Spinal cord (tissue), 10 donors: ENCODE measurements at places on chromosomes 1 and 21. TPM values are rescaled to one million over a fixed set of nuclear protein-coding genes. Genes with fewer than 3 reads are reported as not detected.
A peak's percentile ranks its signal among the peaks of the same experiment; 100 is the strongest.

The TNFRSF9 gene
- polyA plus RNA-seq, result not detected

The SEMA6C gene
- 34.6 TPM for polyA plus RNA-seq

The DAB1 gene
- 27.9 TPM for polyA plus RNA-seq

The ADAMTSL4 gene
- 2.6 TPM for polyA plus RNA-seq

The SH2D5 gene
- 8.7 TPM for polyA plus RNA-seq

The PDIK1L gene
- polyA plus RNA-seq, result 21.6 TPM

The MEX3A gene
- polyA plus RNA-seq, result 39.3 TPM

The FBXO28 gene
- polyA plus RNA-seq, result 27.2 TPM

The GBP6 gene
- polyA plus RNA-seq, result 0.35 TPM

GRCh38 chr1:30313584-30313983 lies 409.8 kb downstream of the MATN1 start:
- H3K36me3 ChIP-seq, result no peaks in the 10 kb centered on the region
- H3K4me3 ChIP-seq, result no peak overlapping the region
- H3K27me3 ChIP-seq, result no peaks in the 10 kb centered on the region
- peaks cover 5% of the 10 kb centered on the region for H3K4me1 ChIP-seq
- H3K27ac ChIP-seq, result no peak overlapping the region

DNA sequence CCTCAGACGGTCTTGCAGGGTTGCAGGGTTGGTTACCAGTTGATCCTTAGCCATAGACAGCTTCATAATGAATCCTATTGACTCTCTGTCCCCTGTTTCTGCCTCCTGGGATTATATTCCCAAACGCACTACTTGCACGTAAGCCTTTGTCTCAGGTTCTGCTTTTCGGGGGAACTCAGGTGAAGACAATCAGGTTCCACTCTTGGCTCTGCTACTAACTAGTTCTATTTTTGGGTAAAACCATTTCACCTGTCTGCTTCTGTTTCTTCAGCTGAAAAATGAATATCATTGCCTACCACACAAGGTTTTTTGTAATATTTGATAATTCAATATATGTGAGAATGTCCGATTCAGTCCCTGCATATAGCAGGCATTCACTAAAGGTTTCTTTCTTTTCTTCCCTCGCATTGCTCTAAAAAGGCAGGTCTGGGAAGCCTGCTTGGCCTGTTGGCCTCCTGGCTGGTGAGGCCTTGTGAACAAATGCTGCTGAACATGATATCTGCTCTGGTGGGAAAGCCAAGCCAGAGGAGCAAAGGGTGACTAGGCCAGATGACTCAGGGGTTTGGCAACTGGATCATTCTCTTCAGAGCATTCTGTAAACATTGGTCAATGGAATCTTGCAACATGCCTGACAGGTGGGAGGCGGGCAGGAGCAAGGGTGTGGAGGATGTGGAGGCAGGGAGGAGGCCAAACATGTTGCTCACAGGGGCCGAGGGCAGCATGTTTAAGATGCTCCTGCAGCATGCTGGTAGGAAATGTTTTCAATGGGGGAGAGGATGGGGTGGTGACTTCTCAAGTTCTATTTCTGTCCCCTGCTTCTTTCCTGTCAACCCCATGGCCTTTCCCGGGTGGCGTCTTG lies 23.8 kb downstream of the IER5 start:
- H3K36me3 ChIP-seq, result no peaks in the 10 kb centered on the region
- H3K27me3 ChIP-seq, result no peaks in the 10 kb centered on the region
- H3K4me3 ChIP-seq, result no peak overlapping the region

- no peaks in the 10 kb centered on the region for H3K27me3 ChIP-seq
- H3K36me3 ChIP-seq, result no peaks in the 10 kb centered on the region
- no peaks in the 10 kb centered on the region for H3K4me1 ChIP-seq
These were observed 34.0 kb upstream of the HSD17B7 start for GRCh38 chr1:162756523-162756922.

DNA sequence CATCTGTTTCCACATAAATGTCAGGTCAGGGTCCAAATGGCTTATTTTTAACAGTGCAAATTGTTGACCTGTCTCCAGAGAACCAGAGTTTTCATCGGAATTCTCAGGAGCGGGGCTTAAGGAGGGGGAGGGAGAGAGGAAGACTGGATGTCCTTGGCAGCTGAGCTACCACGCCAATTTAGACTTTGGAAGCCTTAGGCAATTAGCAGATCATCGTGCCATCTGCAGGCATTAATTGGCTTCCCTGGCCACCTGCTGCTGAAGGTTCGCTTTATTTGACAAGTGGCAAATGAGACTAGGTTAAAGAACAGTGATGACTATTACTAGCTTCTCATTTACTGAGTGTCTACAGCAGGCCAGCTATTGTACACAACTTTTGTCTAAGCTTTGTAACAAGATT lies 43.7 kb downstream of the HLX start:
- H3K36me3 ChIP-seq, result no peaks in the 10 kb centered on the region
- H3K4me3 ChIP-seq, result no peak overlapping the region
- DNase-seq, result peak; percentile 20
- no peaks in the 10 kb centered on the region for H3K27me3 ChIP-seq
- H3K27ac ChIP-seq, result no peak overlapping the region
- no peaks in the 10 kb centered on the region for H3K4me1 ChIP-seq

GRCh38 chr1:52365071-52365745 lies 797 bp downstream of the CC2D1B start:
- peak overlapping the region; percentile 65 for H3K4me3 ChIP-seq
- H3K27ac ChIP-seq, result peak overlapping the region; percentile 76
- peaks cover 33% of the 10 kb centered on the region for H3K36me3 ChIP-seq
- H3K4me1 ChIP-seq, result peaks cover 28% of the 10 kb centered on the region
- peak; percentile 41 for DNase-seq

- no peaks in the 10 kb centered on the region for H3K36me3 ChIP-seq
- no peak overlapping the region for H3K27ac ChIP-seq
- H3K4me3 ChIP-seq, result no peak overlapping the region
- peaks cover 45% of the 10 kb centered on the region for H3K27me3 ChIP-seq
- DNase-seq, result no peak
These were observed 37.7 kb downstream of the SYF2 start for GRCh38 chr1:25194572-25195020.

DNA sequence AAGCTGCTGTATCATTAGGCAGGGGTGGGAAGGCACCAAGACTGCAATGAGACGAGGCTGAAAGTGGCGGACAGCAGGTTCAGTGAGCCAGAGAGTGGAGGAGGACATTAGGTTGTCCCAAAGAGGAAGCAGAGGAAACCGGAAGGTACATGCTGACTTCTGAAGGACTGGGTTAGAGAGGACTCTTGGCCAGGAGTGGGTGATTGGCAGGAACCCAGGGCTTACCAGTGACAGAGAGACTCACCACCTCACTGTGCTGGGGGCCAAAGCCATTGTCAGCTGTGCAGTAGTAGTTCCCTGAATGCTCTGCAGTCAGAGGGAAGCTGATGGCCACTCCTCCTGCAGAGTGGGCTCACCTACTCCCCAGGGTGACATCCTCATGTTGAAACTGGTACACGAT lies 41.9 kb upstream of the FCRL4 start:
- no peak overlapping the region for H3K4me3 ChIP-seq
- H3K36me3 ChIP-seq, result no peaks in the 10 kb centered on the region
- no peak for DNase-seq
- no peak overlapping the region for H3K27ac ChIP-seq
- no peaks in the 10 kb centered on the region for H3K4me1 ChIP-seq

GRCh38 chr1:201719812-201720521 lies 109.0 kb upstream of the IPO9 start:
- peak overlapping the region; percentile 31 for H3K27ac ChIP-seq
- peaks cover 45% of the 10 kb centered on the region for H3K4me1 ChIP-seq
- no peaks in the 10 kb centered on the region for H3K27me3 ChIP-seq
- no peak overlapping the region for H3K4me3 ChIP-seq
- peaks cover 53% of the 10 kb centered on the region for H3K36me3 ChIP-seq
- no peak for DNase-seq

GRCh38 chr1:160196143-160196542 lies 5.8 kb downstream of the CASQ1 start:
- no peak for DNase-seq
- no peaks in the 10 kb centered on the region for H3K36me3 ChIP-seq
- peaks cover 27% of the 10 kb centered on the region for H3K4me1 ChIP-seq
- no peak overlapping the region for H3K27ac ChIP-seq
- H3K4me3 ChIP-seq, result no peak overlapping the region
- no peaks in the 10 kb centered on the region for H3K27me3 ChIP-seq

DNA sequence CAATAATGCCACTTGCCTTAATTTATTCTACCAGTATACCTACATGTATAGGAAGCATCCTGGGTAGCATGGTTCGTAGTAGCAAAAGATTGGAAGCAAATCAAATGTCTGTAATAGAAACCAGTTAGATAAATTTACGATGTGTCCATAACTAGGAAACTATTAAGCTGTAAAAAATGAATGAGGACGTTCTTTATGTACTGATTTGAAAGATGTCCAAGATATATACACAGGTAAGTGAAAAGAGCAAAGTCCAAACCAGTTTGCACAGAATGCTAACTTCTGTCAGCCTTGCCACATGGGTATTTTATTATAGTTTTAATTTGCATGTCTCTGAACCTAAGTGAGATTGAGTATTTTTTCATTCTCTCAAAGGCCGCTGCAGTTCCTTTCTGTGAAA lies 251.8 kb upstream of the IRF2BP2 start:
- H3K27ac ChIP-seq, result no peak overlapping the region
- H3K36me3 ChIP-seq, result no peaks in the 10 kb centered on the region
- no peak overlapping the region for H3K4me3 ChIP-seq

- H3K36me3 ChIP-seq, result no peaks in the 10 kb centered on the region
- DNase-seq, result no peak
- H3K4me3 ChIP-seq, result no peak overlapping the region
- H3K27me3 ChIP-seq, result no peaks in the 10 kb centered on the region
- H3K27ac ChIP-seq, result no peak overlapping the region
- peaks cover 6% of the 10 kb centered on the region for H3K4me1 ChIP-seq
These were observed 29.9 kb upstream of the DISP1 start for GRCh38 chr1:222784916-222785315.

DNA sequence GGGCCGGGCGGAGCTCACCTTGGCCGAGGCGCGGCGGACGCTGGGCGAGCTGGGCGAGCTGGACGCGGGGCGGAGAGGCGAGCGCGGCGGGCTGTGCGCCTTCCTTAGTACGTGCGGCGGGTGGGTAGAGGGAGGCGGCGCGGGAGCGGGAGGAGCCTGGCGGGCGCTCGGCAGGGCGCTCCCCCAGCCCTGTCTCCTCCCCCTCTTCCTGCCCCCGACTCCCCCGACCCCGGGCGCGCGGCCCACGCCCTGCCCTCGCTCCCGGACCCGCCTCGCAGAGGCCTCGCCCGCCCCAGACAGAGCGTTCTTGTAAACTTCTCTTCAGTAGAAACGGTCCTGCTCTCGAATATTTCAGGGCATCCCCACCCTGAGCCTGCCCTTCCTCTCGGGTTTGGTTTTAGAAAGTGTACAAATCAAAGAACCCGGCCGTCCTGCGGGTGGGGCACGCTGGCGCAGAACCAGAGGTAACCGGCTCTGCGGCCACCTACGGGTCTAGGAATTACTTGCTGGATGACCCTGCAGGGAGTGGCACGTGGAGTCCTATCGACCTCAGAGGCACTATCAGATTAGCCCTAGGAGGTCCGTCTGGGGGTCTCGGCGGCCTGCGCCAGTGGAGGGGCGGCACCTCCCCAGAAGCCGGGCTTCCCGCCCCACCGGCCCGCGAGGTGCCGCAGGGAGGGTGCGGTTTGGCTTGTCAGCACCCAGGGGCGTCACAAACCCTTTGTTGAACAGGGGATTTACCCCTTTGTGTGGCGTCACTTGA lies at the start of gene S100A10:
TSS of gene S100A10 (minus strand) at position 126 of the 763 bp plus-strand sequence. CDS start 7,629 bp downstream, outside the sequence.
- H3K4me1 ChIP-seq, result peaks cover 32% of the 10 kb centered on the region
- H3K36me3 ChIP-seq, result peaks cover 2% of the 10 kb centered on the region
- H3K27ac ChIP-seq, result peak within 1 kb of the TSS; percentile 93
- H3K4me3 ChIP-seq, result peak within 1 kb of the TSS; percentile 70
- no peak for DNase-seq

- no peaks in the 10 kb centered on the region for H3K36me3 ChIP-seq
- no peak overlapping the region for H3K4me3 ChIP-seq
- no peak for DNase-seq
- H3K27me3 ChIP-seq, result no peaks in the 10 kb centered on the region
These were observed 25.3 kb upstream of the RRP15 start for GRCh38 chr1:218259800-218260199.

DNA sequence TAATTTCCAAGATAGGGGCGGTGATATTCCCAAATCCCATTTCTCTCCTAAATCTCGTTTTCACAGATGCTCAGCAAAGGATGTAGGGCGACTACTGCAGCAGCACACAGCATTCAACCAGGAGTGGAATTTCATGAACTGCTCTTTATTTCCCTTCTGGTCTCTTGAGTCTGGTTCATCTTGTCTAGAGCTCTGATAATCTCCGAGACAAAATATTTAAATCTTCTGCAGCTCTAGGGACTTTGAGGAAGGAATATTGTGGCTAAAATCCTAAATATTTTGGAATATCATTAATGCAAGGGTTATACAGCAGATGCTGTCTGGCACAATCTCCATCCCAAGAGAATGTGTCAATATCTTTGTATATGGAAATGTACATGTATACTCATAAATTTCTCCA lies 45.4 kb downstream of the KIF26B start:
- H3K4me1 ChIP-seq, result no peaks in the 10 kb centered on the region
- H3K27me3 ChIP-seq, result no peaks in the 10 kb centered on the region
- no peak overlapping the region for H3K4me3 ChIP-seq
- no peak overlapping the region for H3K27ac ChIP-seq
- DNase-seq, result no peak

- no peak overlapping the region for H3K4me3 ChIP-seq
- H3K27ac ChIP-seq, result no peak overlapping the region
- H3K4me1 ChIP-seq, result no peaks in the 10 kb centered on the region
- DNase-seq, result no peak
- H3K36me3 ChIP-seq, result no peaks in the 10 kb centered on the region
- no peaks in the 10 kb centered on the region for H3K27me3 ChIP-seq
These were observed 604.8 kb upstream of the CXADR start for GRCh38 chr21:16908077-16908476.
